Stimulated activated CD4-positive, alpha-beta T cell treated with anti-CD3 and anti-CD28 coated beads, Interleukin-4, amount 100 ng/mL, for 1 hour (primary cell): ENCODE measurements at places on chromosomes 4 and X.
A peak's percentile ranks its signal among the peaks of the same experiment; 100 is the strongest.

GRCh38 chr4:113689394-113689793, 72.1 kb downstream of the CAMK2D start:
- no peak for DNase-seq

DNA sequence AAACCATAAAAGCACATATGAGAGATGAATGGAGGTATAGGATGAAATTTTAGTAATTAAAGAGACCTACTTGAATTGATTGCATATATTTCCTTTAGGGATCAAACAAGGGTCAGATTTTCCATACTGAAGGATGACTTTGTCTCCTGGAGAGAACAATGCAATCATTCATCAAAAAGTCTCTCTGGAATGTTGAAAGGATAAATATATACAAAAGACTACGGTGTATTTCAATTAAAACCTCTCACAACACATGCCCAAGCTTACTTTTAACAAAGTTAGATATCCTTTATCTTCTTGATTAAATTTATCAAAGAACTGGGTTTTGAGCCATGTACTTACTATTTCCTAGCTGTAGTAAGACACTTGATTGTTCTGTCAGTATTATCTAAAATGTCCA, 36.8 kb upstream of the ADH7 start:
- no peak for DNase-seq

DNA sequence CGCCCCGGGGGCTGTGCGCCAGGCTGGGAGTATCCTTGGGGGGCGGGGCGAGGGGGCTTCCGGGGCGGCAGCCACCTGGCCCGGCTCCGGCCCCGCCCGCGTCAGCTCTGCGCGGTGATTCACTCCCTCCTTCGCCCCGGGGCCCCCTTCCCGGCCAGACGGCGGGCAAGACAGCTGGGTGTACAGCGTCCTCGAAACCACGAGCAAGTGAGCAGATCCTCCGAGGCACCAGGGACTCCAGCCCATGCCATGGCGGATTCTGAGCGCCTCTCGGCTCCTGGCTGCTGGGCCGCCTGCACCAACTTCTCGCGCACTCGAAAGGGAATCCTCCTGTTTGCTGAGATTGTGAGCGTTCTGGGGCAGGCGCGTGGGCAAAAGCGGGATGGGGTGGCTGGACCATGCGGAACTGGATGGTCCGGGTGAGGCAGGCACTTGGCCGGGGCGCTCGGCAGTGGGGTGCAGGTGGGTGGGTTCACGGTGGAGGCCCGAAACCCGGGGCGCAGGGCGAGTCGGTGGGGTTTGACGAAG, at the start of gene PLP2:
TSS of gene PLP2 (plus strand) at position 147 of the 528 bp plus-strand sequence. CDS start at position 250, 103 bp downstream.
- peak; percentile 71 for DNase-seq

DNA sequence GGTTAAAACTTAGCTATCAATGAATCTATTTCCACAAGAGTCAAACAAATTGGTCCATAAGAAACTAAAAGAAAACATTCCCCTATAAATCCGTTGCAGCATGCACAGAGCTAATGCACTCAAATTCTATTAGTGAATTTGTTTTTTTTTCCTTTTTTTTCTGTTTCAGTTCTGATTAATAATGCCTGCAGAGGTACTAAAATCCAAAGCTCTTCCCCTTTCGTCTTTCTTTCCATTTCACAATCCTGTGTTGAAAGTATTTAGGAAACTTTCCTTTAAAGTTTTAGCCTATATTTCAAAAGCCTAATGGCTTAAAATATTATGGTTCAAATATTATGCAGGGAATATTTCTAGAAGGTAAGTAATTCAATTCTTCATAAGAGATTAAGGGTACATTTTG, 45.9 kb upstream of the VEGFD start:
- no peak for DNase-seq

GRCh38 chr4:123776267-123776666, 379.7 kb downstream of the SPRY1 start:
- DNase-seq, result no peak

- DNase-seq, result no peak
These were observed 54.1 kb downstream of the PHF8 start for GRCh38 chrX:53990171-53990570.
